ENCODE measurements at places on chromosomes 4 and X.

DNA sequence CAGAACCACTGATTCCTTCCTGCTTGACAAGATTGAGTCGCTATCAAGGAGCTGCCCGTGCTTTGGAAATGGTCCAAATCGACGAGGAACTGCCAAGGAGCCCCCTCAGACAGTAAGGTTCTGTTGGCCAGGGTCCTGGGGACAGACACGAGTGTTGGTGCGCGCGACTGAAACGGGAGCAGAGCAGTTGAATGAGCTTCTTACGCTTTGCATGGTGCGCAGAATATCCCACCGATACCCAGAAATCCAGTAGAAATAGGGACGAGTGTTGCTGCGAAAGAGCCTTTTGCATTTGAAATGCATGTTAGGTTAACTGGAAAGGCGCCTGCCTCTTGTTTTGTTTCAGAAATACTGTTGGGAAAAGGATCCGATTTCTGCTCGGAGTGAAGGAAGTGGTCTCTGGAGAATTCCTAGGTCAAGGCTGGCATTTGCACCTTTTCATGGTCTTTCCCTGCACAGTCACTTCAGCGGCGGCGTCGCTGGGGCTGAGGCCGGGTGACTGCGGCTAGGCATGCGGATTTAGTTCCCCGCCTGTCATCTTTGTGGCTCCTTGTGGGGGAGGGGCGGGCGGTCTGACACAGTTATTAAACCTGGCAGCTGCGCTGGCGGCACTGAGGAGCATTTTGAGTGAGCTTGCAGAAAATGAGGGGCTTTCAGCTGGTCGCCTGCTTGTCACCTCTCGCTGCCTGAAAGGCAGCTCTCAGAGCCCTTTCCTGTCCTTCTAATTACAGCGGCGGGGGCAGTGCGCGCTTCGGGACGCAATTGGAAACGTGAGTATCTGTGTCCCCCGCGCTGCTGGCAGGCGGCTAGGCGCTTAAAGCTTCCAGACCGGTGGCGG, 51.5 kb upstream of the TRIM2 start:
- peak; percentile 40 for DNase-seq

DNA sequence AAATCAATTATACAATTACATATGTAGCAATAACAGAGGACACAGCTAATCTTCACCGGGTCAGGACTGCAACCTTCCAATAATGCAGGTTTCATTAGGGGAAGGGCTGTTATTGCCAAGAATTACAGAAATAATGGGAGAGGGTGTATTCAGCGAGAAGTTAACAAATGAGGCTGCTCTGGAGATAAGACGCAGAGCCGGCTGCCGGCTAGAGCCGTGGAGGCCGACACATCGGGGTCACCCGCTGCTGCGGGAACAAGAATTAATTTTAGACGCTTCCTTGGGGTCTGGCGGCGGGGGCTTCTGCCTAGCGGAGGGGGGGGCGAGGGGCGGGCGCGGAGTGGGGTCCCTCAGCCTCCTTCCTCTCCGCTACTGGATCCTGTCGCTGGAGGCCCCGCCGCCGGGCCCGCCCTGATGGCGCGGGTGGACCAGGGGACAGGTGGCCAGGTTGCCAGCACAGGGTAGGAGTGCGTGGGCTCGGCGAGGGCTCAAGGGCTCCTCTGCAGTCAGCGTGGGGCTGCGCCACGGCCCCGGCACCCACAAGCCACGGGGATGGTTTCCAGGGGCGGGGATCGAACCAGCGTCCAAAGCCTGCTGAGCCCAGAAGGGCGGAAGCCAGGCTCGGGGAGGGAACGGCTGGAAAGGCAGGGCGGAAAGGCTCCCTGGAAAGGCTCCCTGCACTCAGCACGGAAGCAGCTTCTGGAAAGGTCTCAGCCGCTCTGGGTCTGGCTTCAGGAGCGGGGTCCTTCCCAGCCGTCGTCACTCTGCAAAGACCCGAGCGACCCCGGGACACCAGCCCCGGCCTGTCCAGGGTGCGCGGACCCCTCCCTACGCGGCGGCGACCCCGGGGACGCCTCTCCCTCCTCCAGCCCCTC, 113.8 kb upstream of the NKX1-1 start:
- DNase-seq, result no peak

GRCh38 chr4:89617317-89617716, 219.6 kb downstream of the SNCA start:
- DNase-seq, result no peak

GRCh38 chr4:168153596-168154440, 61.5 kb downstream of the ANXA10 start:
- peak; percentile 81 for DNase-seq

- no peak for DNase-seq
These were observed 22.2 kb downstream of the SMIM43 start for GRCh38 chr4:121742794-121743193.

- DNase-seq, result peak; percentile 75
These were observed 42.5 kb downstream of the BTC start for GRCh38 chr4:74751856-74752255.

DNA sequence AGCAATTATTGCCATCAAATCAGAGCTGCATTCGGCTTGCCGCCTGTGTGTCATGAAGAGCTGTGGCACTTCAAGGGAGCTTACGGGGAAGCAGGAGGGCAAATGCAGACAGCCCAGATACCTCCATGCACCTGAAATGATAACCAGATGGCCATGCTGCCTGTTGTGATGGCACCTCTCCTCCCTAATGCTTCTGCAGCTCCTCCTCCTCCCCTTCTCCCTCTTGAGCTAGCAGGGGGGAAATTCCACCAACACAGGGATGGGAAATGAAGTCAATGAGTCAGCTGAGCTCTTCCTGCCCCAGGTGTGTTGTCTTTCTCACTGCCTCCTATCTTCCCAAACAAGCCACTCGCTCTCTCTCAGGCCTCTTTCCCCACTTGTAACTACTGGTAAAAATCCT, 565.0 kb downstream of the BCOR start:
- no peak for DNase-seq

DNA sequence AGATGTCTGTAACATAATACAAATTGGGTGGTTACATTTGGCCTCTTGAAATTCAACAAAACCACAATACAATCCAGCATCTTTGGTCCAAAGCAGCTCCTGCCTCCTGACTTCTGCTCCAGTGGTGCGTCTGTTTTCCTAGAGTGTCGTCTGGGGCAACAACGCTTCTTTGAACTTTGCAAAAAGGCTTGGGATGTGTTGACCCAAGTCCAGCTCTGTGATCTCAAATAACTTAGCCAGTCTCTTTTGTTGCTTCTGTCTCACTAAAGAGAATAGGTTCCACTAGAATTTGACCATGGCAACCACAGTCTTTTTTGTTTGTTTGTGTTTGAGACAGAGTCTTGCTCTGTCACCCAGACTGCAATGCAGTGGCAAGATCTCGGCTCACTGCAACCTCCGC, 324.0 kb downstream of the DHRSX start:
- no peak for DNase-seq

DNA sequence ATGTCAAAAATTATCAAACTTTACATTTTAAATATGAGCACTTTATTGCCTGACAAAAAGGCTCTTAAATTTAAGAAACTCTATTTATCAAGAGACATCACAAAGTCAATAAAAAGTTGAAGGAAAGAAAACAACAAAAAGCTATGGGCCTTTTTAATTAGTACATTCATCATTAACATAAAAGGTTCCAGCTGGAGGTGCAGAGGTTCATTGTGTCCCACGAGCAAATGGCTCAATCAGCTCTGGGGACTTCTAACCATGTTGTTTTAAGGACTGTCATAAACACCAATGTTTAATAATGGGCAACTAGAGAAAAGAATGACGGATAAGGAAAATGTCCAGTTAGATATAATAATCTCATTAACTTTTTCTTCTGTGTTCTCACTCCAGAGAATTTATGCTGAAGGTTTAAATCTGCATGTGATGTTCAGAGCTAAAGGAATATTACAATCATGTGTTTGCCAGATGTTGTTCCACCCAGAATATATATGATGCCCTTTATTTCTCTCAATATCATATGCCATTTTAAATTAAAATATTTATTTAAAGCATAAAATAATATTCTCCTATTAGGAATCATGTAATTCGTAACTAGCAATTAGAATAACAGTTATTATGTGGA, 840.3 kb upstream of the ADGRL3 start:
- no peak for DNase-seq

GRCh38 chrX:69163936-69164741, 1.1 kb downstream of the PJA1 start:
- DNase-seq, result no peak

DNA sequence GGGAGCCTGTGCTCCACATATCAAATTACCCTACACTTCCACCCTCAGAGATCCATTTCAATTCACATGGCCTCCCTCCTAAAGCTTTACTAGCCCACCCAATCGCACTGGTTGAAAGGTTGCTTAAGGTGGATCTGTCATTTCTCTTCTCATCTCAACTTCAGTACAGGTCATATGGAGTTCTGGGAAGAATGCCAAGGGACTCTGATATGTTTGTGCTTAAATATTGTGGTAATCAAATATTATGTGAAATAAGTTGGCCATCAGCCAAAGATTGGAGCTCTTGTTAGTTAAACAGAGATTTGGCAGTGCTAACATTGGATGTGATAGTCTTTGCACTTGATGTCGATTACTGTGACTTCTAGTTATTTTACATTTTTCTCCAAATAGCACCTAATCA, 20.5 kb downstream of the SEPTIN6 start:
- no peak for DNase-seq

DNA sequence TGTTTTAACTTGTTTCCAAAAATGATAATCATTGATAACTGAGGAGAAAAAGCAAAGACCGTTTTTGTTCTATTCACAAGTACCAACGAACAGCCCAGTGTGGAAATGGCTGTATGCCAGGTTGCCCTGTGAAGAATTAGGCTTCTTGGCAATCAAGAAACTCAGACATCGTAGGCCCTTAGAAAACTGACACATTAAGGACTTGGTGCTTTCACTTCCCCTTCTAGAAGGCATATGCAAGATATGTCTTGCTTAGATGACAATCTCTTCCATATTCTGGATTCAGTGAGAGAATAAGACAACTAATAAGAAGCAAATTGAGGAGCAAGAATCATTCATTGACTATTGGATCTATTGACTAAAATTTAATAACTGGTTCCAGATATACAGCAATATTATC, 56.6 kb downstream of the ANAPC10 start:
- no peak for DNase-seq

- no peak for DNase-seq
These were observed 638.9 kb downstream of the MID1IP1 start for GRCh38 chrX:39439906-39440798.

GRCh38 chrX:50152456-50152855, 48.4 kb downstream of the AKAP4 start:
- DNase-seq, result no peak

DNA sequence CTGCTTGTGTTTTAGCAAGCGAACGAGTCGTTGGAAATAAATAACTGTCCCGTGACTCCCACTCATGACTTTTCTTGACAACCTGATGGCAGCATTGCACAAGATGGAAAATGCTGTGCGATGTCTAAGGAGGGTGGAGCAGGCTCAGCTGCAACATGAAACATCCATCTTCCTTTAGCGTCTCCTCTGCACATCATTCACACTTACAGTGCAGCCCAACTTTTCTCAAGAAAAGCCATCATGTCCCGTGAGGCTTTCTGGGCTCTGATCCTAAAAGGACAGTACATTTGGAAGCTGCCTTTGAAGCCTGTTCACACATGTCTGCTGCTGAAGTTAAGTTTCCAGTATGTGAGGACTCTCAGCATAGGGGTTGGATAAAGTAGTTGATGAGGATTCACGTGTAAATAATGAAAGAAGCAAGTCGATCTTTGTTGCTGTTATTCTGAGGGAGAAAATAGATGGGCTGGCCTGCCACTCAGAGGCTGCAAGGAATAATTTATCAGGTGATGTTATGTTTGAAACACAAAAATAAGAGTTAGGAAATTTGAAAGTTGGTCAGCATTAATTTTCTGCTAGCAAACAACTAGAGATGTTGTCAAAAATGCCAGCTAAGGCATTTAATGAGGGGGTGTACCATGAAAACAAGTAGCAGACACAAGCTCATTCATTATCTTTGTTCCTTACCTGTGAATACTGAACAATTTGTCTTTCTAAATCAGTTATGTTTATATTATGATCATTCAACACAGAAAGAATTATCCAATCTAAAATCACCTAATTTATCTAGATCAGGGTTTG, 328.7 kb upstream of the ZFP42 start:
- DNase-seq, result peak; percentile 9

GRCh38 chrX:130552444-130553073, 150.8 kb downstream of the RBMX2 start:
- DNase-seq, result no peak

DNA sequence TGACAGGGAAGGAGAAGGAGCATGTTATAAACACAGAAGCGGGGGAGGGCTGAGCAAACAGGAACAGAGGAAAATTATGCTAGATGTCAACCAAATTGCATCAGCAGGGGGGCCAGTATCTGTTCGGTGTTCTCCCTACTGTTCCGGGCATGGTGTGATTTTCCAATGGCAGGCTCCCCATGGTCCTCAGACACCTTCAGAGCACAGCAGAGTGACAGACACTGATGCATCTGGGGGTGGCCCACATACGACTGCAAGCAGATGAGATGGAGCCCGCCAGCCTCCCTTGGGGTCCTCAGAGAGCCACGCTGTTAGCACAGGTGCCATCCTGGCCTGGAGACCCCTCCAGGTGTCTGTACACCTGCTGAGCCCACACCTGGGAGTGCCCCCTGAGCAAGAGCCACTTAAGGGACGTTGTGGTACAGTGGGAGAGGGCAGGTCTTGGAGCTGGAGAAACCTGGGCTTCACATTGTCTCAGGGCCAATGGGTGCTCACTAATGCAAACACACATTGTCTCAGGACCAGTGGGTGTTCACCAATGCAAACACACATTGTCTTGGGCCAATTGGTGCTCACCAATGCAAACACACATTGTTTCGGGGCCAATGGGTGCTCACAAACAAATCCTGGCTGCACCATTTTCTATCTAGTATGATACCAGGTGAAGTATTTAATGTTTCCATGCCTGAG, 95.4 kb downstream of the SLC2A9 start:
- no peak for DNase-seq

DNA sequence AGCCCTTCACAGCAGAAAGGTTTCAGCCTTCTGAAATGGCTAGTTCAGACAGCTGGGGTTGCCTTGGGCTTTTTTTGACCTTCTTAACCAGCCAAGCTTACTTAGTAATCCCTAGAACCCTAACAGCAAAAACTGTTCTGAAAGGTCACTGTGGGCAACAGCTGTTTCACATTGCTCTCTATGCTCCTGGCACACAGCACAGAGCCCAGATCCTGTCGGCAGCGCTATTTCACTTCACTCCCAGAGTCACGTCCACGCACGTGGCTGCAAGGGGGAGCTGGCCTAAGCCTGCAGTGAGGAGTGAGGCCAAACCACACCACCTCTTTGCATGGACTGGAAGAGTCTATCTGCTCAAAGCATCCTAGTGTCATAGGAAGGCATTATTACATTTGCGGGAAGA, 32.0 kb upstream of the STS start:
- DNase-seq, result no peak

DNA sequence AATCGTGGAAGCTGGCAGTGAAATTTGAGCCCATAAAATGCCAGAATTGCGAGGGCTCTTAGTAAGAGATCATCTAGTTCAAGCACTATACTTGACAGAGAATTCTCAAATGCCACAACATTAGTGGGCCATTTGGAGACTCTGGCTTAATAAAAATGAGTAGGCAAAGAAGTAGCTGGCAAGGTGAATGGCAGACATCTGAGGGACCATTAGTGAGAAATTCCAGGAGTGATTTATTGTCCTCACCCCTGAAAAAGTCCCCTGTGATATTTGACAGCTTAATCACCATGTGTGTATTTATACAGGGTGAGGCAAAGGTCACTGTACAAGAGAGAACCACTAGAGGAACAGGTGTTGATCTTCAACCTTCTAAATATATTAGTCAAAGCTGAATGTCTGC, 207.5 kb downstream of the CHRDL1 start:
- DNase-seq, result no peak

- no peak for DNase-seq
These were observed 485.0 kb upstream of the FAT1 start for GRCh38 chr4:187208651-187209050.

- DNase-seq, result no peak
These were observed 48.6 kb downstream of the CDS1 start for GRCh38 chr4:84631573-84631972.

Data from neural progenitor cell (in vitro differentiated cells).